CD14-positive monocyte (primary cell): ENCODE measurements at places on chromosomes 3 and 15.

GRCh38 chr3:149781211-149781610 lies 11.1 kb downstream of the ANKUB1 start:
- peak; percentile 71 for DNase-seq

GRCh38 chr3:69460034-69460433 lies 74.1 kb upstream of the FRMD4B start:
- no peak for DNase-seq

DNA sequence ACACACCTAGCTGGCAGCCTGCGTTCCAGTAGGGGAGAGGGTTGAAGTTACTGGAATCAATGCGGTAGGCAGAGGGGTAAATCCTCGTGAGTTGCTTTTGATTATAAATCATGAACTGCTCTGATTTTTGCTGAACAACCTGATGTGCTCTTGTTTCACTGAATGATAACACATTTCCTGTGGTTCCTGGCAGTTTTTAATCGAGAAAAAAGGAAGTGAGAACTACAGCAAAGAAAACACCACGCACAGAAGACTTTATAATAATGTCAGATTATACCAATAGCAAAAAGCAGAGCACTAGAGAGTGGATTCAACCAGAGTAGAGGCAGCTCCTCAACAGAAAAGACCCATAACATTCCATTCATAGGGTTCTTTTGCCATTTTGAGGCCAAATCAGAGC lies 200.8 kb upstream of the STRIT1 start:
- no peak for DNase-seq

DNA sequence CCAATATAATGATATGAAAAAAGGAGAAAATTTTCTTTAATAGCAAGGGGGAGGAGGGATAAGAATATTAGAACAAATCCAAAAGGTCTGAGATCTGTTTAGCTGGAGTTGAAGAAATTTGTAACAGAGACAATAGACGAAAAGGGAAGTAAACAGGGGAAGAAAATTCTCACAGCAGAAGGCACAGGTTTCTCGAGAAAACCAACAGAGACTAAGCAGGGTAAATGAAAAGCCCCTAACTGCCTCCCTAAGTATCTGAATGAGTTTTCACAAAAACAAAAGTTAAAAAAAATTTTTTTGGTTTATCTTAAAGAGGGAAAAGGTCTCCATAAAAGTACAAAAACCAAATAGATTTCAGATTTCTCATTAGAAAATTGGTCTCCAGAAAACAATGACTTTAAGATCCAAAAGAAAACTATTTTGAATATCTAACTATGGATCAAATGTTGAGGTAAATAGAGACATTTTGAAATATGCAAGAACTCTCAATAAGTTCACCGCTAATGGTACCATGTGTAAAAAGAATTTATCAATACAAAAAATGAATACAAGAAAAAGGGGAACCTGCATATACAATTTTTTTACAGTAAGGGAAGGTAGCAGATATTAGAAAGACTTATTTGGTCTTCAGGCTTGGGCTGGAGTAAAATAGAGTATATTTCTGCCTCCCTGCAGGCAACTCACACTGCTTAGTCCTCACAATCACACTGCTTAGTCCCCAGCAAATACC lies 23.9 kb upstream of the NEK10 start:
- DNase-seq = no peak

- no peak for DNase-seq
These were observed 65.5 kb upstream of the HRH1 start for GRCh38 chr3:11088831-11089230.

DNA sequence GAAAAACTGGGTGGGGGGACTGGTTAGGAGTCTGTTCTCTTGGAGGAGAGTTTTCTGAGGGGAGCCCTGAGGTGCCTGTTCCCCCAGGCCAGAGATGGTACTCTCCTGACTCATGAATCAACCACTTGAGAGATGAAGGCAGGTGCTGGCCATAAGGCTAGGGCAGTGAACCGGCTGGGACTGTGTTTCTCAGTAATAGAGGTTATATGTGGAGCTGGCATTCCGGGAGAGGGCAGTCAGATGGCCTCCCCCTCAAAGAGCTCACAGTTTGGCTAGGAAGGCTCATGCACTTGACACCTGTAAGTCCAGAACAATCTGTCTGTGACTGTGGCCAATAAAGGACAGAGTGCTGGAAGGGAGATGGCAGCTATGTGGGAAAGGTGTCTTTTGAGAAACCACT lies 10.0 kb upstream of the SCN10A start:
- DNase-seq = no peak

GRCh38 chr3:89649431-89649830 lies 542.0 kb downstream of the EPHA3 start:
- no peak for DNase-seq

GRCh38 chr3:155745795-155746550 lies 1.1 kb upstream of the PLCH1 start:
- no peak for DNase-seq

DNA sequence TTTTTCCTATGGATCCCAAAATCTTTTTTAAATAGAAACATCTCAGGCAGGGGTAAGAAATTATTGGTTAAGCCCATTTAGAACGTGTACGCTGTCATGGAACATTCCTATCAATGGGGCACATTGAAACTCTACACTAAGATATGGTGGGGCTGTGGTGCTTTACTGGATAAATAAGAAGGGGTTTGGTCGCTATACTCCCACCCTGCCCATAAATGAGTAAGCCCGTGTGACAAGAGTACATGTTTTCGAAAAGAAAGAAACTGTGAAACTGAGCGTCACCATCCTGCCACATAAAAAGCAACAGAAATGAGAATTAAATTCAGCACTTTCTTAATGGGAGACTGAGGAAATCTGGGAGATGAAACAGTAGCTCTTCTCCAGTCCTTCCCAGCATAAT lies 929.7 kb upstream of the CFAP20DC start:
- no peak for DNase-seq

DNA sequence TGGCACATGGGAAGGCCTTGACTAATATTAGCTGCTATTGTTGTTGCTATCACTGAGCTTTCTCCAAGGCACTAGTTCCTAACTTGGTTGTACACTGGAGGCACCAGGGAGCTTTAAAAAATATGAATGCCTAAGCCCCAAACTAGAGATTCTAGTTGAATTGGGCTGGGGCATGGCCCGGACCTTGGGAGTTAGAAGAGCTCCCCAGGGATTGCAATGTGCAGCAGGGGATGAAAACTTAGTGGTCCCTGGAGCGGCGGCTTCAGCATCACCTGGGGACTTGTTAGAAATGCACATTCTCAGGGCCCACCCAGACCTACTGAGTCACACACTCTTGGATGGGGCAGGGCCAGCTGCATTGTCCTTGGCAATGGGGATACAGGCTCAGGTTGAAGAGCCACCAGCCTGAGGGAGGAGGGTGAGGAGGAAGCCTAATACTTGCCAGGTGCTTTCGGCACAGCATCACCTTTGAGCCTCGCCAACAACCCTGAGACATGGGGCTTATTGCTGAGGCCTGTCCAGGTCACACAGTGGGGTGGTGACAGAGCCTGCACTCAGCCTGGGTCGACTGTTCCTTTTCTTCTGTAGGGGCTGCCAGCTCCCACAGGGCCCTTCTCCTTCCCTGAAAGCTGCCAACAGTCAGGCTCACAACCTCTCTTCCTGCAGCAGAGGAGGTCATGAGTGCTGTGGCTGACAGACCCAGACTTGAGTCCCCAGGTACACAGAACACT lies 84.5 kb downstream of the ATP2B2 start:
- DNase-seq = no peak

DNA sequence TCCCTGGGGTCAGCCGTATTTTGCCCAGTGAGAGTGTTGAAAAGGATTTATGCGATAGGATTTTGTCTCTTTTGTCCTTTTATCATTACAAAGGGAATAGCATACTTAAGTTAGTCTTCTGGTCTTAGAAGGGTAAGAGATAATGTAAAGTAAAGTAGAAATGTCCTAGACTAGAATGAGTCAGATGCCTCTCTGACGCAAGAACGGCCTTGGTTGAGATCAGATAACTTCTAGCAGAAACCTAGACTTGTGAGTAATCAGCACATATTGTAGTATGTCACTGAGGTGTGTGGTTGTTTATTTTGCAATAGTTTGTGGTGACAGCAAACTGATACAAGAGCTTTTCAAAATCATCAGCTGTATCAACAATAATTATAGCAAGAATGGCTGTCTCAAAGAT lies 866.1 kb downstream of the NSUN3 start:
- no peak for DNase-seq

- no peak for DNase-seq
These were observed 140.1 kb upstream of the LINGO1 start for GRCh38 chr15:77772641-77773402.

- peak; percentile 84 for DNase-seq
These were observed 82.9 kb downstream of the RAP2B start for GRCh38 chr3:153244961-153245360.

GRCh38 chr3:8882171-8882593 lies 81.1 kb downstream of the RAD18 start:
- no peak for DNase-seq

- no peak for DNase-seq
These were observed 21.6 kb upstream of the RARRES1 start for GRCh38 chr3:158753854-158754253.

DNA sequence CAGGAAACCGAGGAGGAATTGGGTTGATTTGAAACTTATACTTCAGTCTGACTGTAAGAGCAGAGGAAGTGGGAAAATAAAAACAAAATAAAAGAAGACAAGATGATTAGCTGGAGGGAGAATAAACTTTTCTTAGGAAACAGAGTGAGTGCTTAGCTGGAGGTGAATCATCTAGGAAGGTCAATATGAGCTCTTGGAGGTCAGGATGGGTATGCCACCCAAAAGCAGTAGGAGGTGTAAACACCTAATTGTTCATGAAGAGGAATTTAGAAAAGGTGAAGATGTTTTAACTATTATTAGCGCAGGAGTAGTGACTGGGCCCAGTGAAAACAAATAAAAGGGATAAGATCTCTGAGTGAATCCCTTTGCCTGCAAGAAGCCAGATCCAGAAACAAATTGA lies 39.9 kb upstream of the ARL14 start:
- no peak for DNase-seq

GRCh38 chr3:78724859-78725258 lies 1042.9 kb downstream of the ROBO1 start:
- DNase-seq = no peak

- no peak for DNase-seq
These were observed 701.5 kb downstream of the ZNF385D start for GRCh38 chr3:21049334-21050062.

DNA sequence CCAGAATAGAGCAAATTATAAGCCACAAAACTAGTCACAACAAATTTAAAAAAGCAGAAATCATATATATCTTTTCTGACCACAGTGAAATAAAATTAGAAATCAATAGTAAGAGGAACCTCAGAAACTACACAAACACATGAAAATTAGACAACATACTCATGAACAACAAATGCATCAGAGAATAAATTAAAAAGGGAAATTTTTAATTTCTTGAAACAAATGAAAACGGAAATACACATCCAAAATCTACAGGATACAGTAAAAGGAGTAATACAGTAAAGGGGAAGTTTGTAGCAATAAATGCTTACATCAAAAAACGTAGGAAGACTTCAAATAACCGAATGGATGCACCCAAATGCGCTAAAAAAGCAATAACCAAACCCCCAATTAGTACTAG lies 19.2 kb downstream of the NME9 start:
- no peak for DNase-seq

DNA sequence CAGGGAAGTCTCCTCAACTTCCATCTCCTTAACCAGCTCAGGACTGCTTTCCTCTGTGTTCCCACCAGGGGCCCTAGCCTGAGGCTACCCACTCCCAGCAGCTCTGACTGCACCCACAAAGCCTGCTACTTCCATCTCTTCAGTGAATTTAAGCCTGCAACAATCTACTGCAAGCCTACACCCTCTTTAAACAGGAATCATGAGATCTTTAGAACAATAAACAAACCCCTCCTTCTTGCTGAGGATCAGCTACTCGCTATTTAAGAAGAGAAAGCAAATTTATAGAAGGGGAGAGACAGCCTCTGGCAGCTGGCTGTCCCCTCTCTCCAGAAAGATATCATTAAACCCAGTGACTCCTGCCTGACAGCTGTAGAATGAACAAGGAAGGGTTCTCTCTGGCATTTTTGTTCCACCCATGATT lies 51.9 kb downstream of the ARHGAP31 start:
- DNase-seq = no peak

- DNase-seq = no peak
These were observed 40.0 kb downstream of the TNK2 start for GRCh38 chr3:195868336-195868865.

DNA sequence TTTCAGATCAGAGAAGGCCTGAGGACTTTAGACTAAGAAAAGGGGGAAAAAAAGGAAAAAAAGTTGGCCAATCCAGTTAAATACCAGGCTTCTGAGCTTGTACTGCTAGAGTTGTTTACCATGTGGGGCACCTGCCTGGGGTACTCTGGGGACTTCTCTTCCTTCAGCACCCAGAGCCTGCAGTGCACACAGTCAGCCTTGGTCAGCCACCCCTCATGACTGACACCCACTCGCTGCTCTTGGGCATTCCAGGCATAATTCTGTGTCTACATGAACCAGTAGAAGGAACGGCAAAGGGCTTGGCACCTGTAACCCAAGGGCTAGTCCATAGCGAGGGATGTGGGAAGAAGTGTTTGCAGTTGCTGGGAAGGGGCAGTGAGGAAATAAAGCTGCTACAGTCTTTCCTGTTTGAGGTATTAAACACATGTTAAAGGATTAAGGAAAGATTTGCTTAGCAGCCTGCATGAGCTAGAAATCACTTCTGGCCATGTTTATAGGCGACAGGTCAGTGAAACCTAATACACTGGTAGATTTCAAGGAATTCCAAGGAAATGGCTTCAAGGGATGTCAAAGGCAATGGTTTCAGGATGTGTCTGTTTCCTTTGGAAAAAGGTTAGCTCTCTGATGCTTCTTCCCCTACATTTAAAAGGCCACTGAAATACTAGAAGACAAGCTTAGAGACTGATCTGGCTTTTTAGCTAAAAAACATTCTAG lies 232.5 kb downstream of the CHST2 start:
- no peak for DNase-seq

DNA sequence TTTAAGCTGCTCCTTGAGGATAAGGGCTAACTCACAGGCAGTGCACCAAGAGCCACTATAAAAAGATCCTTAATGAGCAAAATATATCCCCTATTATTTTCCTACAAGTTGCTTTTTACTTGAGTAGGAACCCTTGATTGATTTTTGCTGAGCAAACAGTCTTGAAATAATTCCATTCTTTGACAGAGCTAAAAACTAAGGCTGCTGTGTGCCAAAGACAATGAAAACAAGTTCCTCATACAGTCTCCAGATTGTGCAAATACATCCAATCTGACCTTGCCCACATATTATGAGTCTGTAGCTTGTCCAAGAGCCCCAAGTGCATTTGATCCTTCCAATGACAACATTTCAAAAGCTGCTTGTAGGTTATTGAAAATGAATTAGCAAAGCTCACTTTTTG lies 15.0 kb downstream of the PRKAR2A start:
- no peak for DNase-seq

GRCh38 chr15:42287931-42288330 lies 14.7 kb upstream of the TMEM87A start:
- no peak for DNase-seq

GRCh38 chr15:98874773-98875172 lies 132.8 kb downstream of the PGPEP1L start:
- DNase-seq = no peak

DNA sequence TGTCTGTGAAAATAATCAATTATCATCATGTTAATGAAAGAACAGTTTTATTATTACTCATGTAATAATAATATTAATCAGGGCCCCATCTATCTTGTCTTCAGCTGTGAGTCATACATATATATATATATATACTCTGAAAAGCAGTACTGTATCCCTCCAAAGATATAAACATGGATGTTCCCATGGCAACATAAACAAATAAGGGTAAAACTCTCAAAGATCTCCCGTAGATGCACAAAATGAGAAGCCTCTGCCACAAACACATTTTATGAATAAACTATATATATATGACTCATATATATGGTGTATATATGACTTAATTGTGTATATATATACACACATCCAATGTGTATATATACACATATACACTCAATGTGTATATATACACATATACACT lies 163.8 kb upstream of the ARHGEF26 start:
- DNase-seq = no peak
